ENCODE measurements at places on chromosomes 1 and 21.
A peak's percentile ranks its signal among the peaks of the same experiment; 100 is the strongest.

- DNase-seq = peak; percentile 48
These were observed 109.4 kb downstream of the NRDC start for GRCh38 chr1:51768971-51769588.

- DNase-seq = no peak
These were observed 121.7 kb upstream of the DUSP10 start for GRCh38 chr1:221863635-221864034.

DNA sequence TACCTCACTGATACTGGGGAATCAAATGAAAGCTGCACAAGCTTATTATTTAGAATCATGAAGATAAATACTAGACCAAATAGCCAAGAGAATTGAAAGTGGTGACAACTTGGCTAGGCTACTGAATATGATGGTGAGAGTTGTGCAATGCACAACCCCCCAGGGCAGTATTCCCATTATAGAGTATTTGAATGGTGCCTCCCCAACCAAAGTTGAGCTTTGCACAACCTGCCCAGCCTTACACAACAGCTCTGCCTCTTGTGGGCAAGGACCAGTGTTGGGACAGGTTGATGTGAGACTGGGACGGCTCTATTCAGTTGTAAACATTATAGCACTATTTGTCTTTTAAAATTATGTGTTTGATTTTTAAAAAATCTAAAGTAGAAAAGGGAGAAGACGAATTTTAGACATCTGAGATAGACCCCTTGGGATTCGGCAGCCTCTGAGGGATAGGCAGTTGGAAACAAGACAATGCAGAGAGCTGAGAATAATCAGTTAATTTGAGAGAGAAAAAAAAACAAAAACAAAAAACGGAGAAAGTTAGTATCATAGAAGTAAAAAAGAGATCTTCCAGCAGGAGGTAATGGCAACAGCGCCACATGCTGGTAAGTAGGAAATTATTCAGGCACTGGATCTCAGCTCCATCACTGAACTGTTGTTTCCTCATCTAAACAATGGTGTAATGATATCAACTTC, 91.0 kb upstream of the KCNA3 start:
- DNase-seq = peak; percentile 63

DNA sequence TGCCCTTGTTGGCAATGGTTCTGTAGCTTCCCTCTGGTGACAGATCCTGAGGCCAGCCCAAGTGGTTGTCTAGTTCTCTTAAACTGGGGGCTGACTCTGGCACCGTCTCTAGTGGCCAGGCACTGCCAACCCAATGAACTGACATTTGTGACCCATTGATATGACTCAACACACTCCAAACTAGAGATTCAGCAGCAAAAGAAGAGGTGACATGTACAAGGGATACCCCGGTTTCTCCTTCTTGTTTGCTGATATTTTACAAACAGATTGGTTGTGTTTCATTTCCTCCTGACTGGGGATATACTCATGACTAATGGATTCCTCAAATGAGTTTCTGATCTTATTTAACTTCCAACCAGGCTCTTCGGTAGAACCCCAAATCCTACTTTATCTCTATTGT, 65.9 kb upstream of the DNAJC6 start:
- DNase-seq = no peak

GRCh38 chr1:63615768-63616420, 22.7 kb downstream of the PGM1 start:
- DNase-seq = peak; percentile 71

- no peak for DNase-seq
These were observed 16.6 kb downstream of the NPL start for GRCh38 chr1:182806015-182806678.

DNA sequence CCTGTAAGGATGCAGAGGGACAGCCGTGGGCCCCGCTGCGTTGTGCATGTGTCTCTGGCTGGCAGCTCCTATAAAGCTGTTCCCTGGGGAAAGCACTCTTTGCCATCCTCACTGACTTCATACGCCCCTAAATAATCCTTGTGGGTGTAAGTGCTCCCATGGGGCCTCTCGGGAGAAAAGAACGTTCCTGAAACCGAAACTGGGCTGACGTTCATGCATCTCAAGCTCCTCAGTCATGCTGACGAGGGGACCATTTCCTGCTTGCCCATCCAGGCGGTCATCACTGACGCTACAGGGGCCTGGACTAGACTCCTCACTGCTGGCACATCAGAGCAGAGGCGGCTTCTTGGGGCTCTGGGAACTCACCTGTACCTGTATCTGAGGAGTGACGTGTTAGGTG, 73.1 kb upstream of the USP24 start:
- no peak for DNase-seq
